Stimulated activated CD4-positive, alpha-beta T cell treated with anti-CD3 and anti-CD28 coated beads, Interleukin-12 subunit alpha, Interleukin-12 subunit beta, amount 100 ng/mL, for 4 hours (primary cell): ENCODE measurements at places on chromosomes 5 and 9.

DNA sequence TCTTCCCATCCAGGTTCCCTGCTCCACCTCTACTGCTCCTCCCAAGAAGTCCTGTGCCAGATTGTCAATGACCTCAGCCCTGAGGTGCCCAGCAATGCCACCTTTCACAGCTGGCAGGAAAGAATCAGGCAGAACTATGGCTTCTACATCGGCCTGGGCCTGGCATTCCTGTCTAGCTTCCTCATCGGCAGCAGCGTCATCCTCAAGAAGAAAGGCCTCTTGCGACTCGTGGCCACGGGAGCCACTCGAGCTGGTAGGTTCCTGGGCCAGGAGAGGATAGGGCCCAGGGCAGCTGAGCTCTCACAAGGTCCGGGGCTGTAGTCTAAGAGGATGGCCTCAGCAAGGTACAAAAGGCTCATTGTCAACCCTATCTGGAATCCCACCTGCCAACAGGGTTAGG, 3.1 kb downstream of the NIPAL4 start:
- DNase-seq = no peak

- no peak for DNase-seq
Measured at GRCh38 chr5:116998024-116998423, 423.4 kb upstream of the SEMA6A start.

- DNase-seq = no peak
Measured at GRCh38 chr9:111874500-111874899, 22.1 kb upstream of the UGCG start.

DNA sequence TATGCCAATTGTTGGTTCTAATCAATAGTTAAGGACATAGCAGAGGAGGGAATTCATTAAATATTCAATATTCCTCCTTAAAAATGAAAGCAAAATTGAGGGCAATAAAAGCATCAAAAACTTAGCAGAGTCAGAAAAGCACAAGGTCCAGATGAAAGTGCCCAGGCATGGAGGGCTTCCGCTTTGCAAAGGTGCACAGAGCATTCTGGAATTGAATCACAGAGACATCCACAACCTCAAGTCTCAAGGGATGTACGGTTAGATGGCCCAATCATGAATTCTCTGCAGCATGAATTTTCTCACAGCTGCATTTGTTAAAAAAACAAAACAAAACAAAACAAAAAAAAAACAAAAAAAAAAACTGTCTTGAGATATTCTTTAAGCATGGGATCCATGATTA, 253.7 kb downstream of the SPOCK1 start:
- DNase-seq = no peak
